Large intestine (tissue), 12 donors: ENCODE measurements at places on chromosomes 5 and 9. TPM values are rescaled to one million over a fixed set of nuclear protein-coding genes. Genes with fewer than 3 reads are reported as not detected.

FOXD4 gene
- polyA plus RNA-seq = 0.42 TPM

SLC46A2 gene
- 0.43 TPM for polyA plus RNA-seq

ZDHHC11 gene
- 41.0 TPM for polyA plus RNA-seq

SV2C gene
- polyA plus RNA-seq = 3.0 TPM

SH3PXD2B gene
- polyA plus RNA-seq = 11.0 TPM

RAD50 gene
- 31.1 TPM for polyA plus RNA-seq

KCNV2 gene
- 0.09 TPM for polyA plus RNA-seq

TAF11L10 gene
- polyA plus RNA-seq = not detected

CYFIP2 gene
- 27.9 TPM for polyA plus RNA-seq

ZNF354C gene
- 6.0 TPM for polyA plus RNA-seq

CENPK gene
- 19.0 TPM for polyA plus RNA-seq

ORM2 gene
- polyA plus RNA-seq = not detected

OXCT1 gene
- 19.4 TPM for polyA plus RNA-seq

HTR4 gene
- 4.7 TPM for polyA plus RNA-seq
